NCI-H1436 (cell line): ENCODE measurements at places on chromosomes 7 and 10.

GRCh38 chr7:139538881-139539635, 15.6 kb downstream of the CLEC2L start:
- no peak for DNase-seq

DNA sequence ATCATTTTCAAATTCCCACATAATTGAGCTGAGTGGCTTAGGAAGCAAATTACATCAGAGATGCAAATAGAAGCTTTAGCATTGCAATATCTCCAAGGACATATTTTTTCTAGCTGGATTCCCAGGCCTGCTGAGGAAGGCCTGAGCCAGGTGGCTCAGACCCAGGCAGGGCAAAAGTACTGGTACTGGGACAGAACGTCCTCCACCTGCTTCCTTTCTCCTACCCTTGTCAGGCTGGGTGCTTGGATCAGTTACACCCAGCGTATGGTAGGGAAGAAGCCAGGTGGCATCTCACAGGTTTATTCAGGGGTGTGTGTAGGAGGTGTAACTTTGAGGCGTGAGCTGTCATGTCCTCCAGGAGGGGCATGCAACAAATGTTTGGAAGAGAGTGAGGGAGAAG, 3.0 kb upstream of the PANK1 start:
- no peak for DNase-seq

DNA sequence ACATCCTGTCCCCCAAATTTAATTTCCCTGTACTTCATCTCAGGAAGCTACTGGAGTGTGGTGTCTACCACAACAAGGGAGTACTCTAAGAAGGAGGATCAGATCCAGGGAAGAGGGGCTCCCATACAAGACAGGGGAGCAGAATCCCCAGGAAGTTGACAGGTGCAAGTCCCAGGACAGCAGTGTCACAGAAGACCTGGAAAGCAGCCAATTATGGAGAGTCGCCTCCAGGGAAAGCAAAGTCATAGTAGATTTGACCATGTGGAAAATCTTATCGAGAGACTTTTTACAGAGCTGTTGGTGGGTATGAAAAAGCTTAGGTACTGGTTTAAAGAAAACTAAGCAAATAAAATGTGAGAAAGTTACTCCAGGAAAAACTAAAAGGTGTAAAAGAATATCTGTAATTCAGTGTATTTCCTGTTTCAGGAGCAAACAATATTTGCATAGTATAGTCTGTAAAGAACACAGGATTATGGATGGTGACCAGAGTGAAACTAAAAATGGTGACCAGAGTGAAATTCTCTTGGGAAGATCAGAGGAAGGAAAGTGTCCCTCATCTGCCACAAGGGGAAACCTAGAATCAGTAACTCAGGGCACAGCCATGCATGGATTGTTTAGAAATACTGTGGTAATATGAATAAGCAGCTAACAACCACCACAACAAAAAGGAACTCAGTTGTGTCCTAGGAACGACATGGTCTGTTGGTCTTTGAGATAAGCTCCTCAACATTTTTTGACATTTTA, 44.5 kb downstream of the LANCL2 start:
- DNase-seq = no peak

DNA sequence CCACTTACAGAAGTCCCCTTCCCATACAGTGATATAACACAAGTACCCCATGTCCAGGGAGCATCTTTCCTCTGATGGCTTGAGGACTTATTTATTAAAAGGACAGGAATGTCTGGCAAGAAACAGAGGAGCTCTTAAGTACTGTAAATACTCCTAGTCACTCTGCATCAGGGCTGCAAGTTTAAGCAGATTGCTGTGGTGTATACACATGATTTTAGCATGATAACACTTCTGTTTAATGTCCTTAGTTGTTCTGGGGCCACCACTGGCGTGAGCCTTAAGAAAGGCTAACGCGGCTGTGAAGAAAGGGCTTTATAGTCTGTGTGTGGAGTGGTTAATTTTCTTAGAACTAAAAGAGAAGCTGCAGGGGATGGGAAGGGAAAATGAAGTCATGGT, 65.7 kb downstream of the GBF1 start:
- DNase-seq = no peak

GRCh38 chr7:158682456-158682855, 22.1 kb downstream of the NCAPG2 start:
- no peak for DNase-seq

DNA sequence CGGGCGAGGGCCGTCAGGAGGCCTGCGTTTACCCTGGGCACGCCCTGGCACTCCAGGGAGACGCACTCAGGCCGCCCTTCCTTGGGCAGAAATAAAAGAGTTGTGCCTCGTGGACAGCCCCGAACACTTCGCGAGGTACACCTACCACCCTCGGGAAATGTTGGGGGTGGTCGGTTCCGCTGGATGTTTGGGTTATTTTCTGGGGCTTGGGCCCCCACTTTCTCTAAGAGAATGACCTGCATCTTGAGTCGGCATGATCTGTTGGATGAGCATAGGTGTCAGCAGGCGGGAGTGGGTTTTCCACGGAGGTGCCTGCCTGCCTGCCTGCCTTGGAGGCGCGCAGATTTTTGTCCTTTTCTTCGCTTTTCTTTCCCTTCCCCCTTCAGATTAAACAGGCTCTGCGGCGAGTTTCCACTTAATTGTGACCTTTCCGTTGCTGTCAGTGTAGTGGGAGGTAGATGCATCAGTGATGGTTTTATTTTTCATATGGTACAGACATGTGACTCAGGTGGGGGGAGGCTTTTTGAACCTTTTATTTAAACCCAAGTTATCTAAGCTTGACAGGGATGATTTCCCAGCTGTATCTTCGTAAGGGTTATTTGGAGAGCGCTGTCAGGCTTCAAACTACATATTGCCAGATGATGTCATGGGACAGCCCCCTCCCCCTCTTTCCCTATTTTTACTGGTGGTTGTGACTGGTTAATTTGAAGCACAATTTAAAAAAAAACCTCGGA, 661 bp downstream of the HECTD2 start:
- peak; percentile 29 for DNase-seq

- no peak for DNase-seq
Measured at GRCh38 chr7:93938293-93938692, 16.8 kb downstream of the GNG11 start.

GRCh38 chr10:34808801-34809745, 6.0 kb downstream of the PARD3 start:
- no peak for DNase-seq

DNA sequence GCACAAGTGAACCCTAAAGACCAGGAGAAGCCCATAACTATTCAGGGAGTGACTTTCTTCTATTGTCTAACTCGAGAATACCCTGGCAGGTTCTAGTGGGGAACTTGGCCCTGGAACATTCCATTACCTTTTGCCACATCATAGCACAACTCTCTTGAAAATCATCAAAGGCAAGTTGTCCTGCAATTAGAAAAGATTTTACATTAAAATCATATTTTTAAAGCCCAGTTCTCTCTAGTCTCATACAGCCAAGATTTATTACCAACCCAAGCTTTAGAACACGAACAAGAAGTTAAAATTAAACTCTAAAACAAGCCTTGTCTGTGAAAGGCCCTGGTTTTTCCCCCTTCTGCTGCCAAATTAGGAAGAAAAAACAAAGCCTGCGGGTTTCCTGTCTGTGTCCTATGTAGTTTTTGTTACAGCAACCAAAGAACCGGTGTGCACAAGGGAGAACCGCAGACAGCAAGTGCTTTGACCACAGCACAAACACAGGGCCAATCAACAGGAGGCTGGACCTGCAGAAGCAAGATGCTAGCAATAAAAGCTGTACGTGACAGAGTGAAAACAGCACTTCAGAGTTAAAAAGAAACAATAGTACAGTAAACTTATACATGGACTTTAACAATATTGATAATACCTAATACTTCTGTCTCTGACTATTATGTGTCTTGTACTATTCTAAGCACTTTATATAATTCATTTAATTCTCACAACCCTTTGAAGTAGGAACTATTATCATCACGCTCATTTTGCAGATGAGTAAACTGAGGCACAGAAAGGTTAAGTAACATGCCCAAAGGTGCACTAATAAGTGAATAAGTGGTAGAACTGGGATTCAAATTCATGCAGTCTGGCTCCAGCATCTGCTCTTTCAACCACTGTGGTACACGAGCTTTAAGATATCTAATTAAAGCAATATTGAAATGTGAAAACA, 65.8 kb downstream of the STK17A start:
- DNase-seq = no peak

- no peak for DNase-seq
Measured at GRCh38 chr10:8768852-8769251, 714.4 kb downstream of the GATA3 start.

- no peak for DNase-seq
Measured at GRCh38 chr7:101386558-101387231, 24.0 kb downstream of the COL26A1 start.
